ENCODE measurements at places on chromosomes 11 and 22.
A peak's percentile ranks its signal among the peaks of the same experiment; 100 is the strongest.

DNA sequence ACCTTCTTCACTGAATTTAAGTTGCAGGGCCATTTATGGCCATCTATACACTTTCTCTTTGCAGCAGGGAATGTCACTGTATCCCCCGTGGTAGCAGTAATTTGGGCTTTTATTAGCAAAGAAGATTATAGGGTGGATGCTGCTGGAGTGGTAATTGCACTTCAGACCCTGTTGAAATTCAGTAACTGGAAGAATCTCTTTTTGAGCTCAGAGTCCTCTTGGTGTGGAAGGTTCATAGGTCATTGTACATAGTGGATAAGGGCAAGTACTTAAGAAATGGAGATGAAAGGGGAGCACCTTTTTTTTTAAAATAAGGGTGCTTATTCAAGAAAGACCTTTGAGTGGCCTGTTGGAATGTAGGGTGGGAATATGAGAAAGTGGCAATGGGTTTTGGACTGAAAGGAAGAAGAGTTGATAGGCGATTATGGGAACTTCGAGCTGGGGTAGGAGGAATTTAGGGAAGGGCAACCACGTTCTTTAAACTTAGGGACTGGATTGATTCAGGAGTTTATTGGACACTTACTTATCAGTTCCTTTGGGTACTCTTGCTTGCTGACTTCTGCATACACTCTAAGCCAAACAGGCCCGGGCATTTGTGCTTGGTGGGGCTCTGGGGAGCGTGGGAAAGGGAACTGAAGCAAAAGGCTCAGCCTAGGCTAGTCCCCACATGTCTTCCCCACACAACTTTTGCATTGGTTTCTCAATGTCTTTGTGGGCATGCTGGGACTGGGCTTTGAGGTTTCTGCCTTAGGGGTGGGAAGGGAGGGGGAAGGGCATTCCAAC, 26.5 kb downstream of the CTNND1 start:
- DNase-seq, result no peak

- no peak for DNase-seq
These were observed 13.7 kb upstream of the KIAA0930 start for GRCh38 chr22:45254388-45254787.

GRCh38 chr11:108997826-108998225, 333.0 kb downstream of the DDX10 start:
- no peak for DNase-seq

- DNase-seq, result peak; percentile 41
These were observed 100.0 kb upstream of the NNMT start for GRCh38 chr11:114195981-114196731.

DNA sequence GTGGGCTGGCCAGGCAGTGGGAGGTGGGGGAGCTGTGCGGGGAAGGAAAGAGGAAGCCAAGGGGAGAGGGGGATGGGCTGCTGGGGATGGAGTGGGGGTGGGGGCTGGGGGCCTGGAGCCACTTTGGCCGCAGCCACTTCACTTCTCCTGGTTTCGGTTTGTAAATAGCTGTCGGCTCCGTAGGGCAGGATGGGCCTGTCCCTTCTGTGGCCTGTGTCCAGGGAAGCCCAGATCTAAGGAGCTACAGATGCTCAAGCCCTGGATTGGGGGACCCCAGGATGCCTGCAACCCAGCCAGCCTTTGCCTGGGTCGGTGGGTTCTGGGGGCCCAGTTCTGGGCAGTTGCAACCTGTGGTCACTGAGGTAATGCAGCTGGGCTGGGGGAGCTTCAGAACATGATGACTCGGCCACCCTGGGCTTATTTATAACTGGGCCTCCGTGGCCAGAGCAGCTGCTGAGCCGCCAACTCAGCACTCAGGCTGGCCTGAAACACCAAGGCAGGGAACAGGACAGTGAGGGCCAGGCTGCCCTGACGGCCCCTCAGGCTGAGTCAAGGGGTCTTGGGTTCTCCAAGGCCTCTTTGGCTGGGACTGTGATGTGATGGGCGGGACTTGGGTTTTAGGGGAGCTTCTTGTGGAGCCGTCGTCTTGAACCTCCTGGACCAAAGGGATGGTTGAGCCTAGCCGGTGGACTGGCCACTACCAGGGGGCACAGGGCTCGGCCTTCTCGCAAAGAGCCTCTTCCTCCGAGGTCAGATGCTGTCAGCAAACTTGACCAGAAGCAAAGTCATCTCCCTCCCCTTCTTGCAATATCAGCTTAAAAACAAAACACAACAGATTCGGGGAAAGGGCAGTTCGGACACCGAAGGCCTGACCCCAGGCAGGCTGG, 15.0 kb upstream of the SLC39A13 start:
- DNase-seq, result no peak

- no peak for DNase-seq
These were observed 41.3 kb upstream of the POU2AF2 start for GRCh38 chr11:111204211-111204610.

- no peak for DNase-seq
These were observed at the start of gene ZP1 for GRCh38 chr11:60866911-60867870. TSS of gene ZP1 (plus strand) at chr11:60867542. CDS start at chr11:60867562, 20 bp downstream.

DNA sequence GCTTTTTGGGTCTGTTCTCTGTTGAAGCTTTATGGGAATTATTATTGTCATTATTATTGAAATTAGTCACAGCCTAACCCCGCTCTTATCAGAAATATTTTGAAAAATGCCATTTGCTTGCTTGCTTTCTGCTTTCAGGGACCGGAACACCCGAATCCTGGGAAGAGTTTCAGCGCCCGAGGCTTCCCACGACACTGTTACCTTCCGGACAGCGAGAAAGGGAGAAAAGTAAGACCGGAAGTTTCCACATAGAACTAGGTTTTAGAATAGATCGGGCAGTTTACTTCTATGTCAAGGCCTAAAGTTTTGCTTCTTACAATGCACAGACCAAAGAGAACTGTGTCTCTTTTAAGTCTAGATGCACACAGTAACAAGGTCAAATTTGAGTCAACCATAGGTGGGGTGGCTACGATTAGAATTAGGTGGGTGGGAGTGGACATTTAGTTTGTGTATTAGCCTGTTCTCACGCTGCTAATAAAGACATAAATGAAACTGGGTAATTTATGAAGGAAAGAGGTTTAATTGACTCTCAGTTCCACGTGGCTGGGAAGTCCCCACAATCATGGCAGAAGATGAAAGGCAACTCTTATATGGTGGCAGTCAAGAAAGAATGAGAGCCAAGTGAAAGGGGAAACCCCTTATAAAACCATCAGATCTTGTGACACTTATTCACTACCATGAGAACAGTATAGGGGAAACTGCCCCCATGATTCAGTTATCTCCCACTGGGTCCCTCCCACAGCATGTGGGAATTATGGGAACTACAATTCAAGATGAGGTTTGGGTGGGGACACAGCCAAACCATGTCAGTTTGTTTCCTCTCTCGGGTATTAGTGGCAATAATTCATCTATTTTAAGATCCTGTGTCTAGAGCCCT, 12.9 kb downstream of the MPEG1 start:
- DNase-seq, result peak; percentile 44

GRCh38 chr11:7858006-7858405, 61.3 kb upstream of the OR5P2 start:
- DNase-seq, result no peak

- DNase-seq, result no peak
These were observed 110.5 kb upstream of the THY1 start for GRCh38 chr11:119533462-119533861.

DNA sequence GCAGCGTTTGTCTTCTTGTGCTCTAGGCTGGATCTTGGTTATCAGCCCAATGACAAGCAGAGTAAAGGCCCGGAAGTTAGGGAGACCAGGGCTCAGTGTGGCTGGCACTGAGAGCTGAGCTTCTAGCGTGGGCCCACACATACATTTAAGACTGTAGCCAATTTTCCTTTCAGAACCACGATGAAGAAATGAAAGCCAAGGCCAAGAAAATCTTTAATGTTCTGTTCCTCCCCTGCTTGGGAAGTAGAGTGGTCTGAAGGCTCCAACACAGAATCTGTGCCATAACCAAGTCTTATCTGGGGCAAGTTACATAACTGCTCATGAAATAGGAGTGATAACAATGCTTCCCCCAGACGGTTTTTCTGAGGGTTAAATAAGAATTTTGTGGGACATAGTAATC, 4.7 kb upstream of the ST3GAL4 start:
- DNase-seq, result no peak

Measured in common myeloid progenitor, CD34-positive (primary cell).